Activated T-helper 1 cell treated with Interleukin-2 at 50 U/mL for 16 hours (primary cell): ENCODE measurements at places on chromosomes 12 and 14.

- no peak for DNase-seq
These were observed 29.4 kb upstream of the DENND5B start for GRCh38 chr12:31620311-31620710.

GRCh38 chr12:29996993-29997392 lies 213.3 kb upstream of the TMTC1 start:
- no peak for DNase-seq

GRCh38 chr14:53213761-53214160 lies 60.6 kb upstream of the DDHD1 start:
- no peak for DNase-seq

GRCh38 chr14:80216818-80217217 lies 5.5 kb upstream of the DIO2 start:
- DNase-seq = no peak

DNA sequence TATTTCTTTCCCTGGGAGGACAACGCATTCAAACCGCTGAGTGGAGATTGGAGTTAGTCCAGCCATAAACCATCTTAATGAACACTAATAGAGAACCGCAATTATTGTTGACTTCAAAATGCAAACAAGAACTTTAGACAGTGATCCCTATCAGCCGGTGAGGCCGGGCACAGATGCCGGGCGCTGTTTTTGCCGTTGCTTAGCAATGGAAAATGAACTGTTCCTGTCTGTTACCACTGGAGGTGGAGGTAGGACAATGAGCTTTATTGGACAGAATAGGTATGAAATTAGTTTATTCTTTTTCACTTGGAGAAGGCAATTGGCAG lies 216.8 kb downstream of the TTC8 start:
- no peak for DNase-seq

DNA sequence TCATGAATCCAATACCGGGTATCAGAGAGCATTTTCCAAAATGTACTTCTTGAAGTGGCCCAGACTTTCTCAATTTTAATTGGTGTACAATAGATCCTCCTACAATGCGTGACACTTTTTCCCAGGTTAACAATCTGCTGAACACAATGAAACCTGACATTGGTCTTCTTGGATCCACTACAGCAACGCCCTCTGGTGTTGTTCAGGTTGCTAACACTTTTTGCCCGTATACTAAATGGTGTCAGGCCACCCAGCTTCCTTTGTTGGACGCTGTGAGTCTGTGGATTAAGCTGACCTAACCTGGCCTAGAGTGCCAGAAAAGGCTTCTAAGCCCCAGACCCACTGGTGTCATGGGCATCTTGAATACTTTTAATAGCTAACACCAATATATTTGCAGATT lies 89.2 kb downstream of the KCNK10 start:
- DNase-seq = no peak

DNA sequence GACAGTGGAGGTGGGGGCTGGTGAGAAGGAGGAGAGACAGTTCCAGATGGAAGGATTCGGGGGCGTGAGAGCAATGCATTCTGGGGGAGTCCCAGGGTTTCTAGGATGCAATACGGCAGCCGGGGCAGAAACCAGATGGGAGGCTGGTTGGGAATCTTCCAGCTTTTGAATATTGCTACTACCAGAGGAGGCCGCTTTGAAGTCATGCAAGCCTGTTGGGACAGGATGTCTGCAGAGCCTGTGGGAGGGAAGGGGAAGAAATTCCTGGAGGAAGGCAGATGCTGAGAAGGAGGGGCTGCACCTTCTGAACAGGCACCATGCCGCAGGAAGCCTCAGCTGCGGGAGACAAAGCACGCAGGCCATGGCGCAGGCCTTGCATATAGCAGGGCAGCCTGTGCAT lies 105.4 kb downstream of the APAF1 start:
- no peak for DNase-seq

- DNase-seq = no peak
These were observed 1364.0 kb upstream of the SEL1L start for GRCh38 chr14:82897469-82898308.

- no peak for DNase-seq
These were observed 44.7 kb downstream of the FSCB start for GRCh38 chr14:44462381-44462780.

- DNase-seq = no peak
These were observed 108.6 kb upstream of the VRK1 start for GRCh38 chr14:96688629-96689028.

DNA sequence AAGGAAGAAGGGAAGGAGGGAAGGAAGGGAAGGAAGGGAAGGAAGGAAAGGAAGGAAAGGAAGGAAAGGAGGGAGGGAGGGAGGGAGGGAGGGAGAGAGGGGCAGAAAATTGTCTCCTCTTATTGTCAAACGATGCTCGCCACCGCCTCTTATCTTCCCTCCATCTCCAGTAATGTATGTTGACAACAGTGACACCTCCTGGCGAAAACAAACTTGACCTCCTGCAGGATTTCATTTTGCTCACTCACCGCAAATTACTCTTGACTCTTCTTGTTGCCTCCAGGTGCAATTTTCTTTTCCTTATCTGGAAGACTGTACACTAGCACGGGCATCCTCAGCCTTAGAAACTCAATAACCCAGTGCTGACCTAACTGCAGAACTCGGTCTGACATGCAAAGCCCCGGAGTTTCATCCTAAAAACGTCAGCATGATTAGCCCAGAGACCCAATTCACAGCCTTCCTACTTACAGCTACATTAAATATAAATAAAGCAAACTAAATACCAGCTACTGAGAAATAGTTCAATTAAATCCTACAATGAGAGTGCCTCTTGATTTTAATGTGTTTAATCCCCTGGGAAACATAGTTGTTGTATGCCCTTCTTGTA lies 512.4 kb upstream of the TMPO start:
- DNase-seq = no peak

- DNase-seq = no peak
These were observed 185.5 kb upstream of the ATP2B1 start for GRCh38 chr12:89893972-89894706.

DNA sequence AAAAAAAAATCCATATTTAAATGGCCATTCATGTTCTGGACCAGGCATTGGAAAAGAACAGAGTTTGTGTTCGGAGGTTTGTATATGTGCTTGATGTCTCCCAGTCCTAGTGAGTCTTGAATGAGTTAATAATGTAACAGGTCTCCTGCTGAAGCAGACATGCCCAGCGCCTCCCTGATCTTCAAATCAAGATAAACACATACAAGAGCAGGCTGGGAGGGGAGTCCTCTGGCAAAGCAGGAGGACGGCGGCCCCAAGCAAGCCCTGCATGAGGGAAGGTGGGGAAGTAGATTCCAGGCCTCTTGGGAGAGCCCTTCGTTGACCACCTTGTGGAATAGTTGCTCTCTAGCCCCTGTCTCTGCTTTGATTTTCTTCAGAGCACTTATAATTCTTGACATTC lies 156.3 kb downstream of the ZFP36L1 start:
- DNase-seq = no peak

DNA sequence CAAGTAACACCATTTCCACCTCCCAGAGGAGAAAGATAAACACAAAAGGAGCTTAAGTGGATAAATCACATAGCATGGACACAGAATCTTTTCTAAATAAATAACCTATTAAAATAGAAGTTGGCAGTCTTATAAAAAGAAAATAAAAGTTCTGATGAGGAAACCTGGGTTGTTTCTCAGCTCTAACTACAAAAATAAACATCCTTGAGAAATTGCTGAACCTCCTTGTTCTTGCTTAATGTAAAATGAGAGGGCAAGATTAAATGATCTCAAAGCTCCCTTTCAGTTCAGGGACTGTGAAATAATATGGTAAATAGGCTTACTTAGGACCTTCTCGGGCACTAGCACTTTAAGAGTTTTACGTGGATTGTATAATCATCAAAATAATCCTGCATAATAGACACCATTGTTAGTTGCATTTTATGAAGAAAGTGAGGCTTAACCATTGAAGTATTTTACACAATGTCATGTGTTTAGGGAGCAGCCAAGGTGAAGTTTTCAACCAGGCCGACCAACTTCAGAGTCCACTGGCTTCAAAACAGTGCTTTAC lies 214.0 kb upstream of the NOVA1 start:
- no peak for DNase-seq

DNA sequence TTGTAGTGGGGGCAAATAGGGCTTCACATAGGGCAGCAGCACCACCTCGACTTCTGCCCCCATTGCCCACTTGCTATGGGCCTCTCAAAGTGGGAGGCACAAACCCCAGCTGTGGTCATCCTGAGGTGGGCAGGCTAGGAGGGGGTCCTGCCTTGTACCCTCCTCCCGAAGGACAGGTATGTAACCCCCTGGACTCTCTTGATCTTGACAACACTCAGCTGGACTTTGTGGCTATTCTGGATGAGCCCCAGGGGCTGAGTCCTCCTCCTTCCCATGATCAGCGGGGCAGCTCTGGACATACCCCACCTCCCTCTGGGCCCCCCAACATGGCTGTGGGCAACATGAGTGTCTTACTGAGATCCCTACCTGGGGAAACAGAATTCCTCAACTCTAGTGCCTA lies 8.0 kb downstream of the ARHGAP9 start:
- DNase-seq = no peak

DNA sequence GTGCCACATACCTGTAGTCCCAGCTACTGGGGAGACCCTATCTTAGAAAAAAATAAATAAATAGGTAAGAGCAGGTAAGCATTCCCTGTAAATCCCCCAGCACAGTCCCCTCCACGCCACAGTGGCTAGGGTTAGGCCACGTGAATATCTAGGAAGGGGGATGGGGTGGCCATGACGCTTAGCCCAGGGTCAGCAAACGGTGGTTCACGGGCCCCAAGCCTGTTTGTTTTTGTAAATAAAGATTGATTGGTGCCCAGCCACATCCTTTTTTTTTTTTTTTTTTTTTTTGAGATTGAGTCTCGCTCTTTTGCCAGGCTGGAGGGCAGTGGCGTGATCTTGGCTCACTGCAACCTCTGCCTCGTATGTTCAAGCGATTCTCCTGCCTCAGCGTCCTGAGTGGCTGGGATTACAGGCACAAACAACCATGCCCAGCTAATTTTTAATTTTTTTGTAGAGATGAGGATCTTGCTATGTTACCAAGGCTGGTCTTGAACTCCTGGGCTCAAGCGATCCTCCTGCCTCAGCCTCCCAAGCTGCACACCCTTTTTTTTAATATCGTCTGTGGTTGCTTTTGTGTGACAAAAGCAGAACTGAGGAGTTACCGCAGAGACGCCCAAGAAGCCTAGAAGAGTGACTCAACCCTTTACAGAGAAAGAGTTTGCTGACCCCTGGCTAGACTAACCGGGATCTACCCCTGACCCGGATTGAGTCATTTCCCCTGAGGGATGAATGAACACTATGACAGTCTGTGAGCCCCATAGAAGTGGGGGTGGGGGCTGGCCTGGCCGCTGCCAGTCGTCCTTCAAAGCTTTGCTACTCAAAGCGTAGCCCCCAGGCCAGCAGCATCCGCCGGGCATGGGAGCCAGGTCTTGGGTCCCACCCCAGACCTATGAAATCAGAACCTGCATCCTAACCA lies 113.7 kb upstream of the NCOR2 start:
- DNase-seq = no peak

DNA sequence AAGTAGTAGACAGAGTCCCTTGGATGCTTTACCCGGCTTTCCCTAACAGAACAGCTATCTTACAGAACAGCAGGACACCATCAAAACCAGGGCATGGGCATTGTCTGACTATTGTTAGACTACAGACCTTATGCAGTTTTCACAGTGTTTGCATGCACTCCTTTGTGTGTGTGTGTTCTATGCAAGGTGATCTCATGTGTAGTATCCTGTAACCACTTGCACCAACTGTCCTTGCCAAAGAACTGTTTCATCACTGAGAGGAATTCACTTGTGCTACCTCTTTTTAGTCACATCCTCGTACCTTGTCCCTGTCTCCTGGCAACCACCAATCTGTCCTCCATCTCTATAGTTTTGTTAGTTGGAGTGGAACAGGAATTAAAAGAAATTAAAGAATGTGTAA lies 183.6 kb upstream of the PZP start:
- no peak for DNase-seq

GRCh38 chr12:95573951-95574576 lies 22.8 kb upstream of the USP44 start:
- DNase-seq = no peak

- no peak for DNase-seq
These were observed 8.7 kb downstream of the MARK3 start for GRCh38 chr14:103393676-103394626.

DNA sequence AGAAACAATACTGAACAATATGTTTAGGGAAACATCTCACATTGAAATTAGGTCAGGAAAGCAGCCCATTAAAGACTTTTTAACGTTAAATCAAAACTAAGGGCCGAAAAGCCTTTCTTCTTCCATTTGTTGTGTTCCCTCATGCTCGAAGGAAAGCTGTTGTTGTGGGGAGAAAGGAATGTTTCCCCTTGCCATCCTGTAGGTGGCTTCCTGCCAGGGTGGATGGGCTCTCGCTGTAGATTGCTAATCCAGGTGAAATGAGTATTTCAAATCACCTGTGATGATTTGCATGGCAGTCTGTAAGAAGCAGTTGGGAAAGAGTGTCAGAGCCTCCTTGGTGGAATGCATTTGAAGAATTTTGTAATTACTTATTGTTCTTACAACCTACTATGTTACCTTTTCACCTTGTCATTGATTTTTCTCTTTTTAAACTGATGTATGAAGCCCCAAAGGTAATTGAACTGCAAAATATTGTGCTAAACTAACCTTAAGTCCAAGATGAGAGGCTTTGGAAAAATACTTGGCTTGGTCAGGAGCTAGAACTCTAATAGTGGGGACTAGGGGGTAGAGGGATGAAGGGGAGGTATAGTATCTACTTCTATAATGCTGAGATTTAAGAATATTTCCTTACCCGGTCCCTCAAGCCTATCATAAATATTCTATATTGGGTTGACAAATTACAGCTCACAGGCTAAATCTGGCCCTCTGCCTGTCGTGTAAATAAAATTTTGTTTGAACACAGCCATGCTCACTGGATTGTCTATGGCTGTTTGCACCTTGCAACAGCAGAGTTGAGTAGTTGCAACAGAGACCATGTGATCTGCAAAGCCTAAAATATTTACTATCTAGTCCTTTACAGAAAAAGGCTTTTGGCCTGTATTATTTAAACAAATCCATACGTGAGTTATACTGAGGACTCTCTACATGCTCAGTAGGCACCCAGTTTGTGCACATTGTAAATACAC lies 7.7 kb upstream of the DCP1B start:
- no peak for DNase-seq

DNA sequence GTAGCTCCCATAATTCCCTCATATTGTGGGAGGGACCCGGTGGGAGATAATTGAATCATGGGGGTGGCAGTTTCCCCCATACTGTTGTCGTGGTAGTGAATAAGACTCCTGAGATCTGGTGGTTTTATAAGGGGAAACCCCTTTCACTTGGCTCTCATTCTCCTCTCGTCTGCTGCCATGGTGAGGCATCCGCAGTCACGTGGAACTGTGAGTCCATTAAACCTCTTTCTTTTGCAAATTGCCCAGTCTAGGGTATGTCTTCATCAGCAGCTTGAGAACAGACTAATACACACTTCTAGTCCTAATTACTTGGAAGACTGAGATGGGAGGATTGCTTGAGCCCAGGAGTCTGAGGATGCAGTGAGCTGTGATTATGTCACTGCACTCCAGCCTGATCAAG lies 64.4 kb downstream of the TMX1 start:
- DNase-seq = no peak

GRCh38 chr12:31011336-31011735 lies 62.3 kb upstream of the DDX11 start:
- DNase-seq = no peak

GRCh38 chr12:3243376-3244084 lies 166.4 kb downstream of the TSPAN9 start:
- no peak for DNase-seq
